ENCODE measurements at places on chromosomes 3 and 15.
A peak's percentile ranks its signal among the peaks of the same experiment; 100 is the strongest.

- no peak for DNase-seq
Measured at GRCh38 chr15:35698966-35699575, 153.1 kb upstream of the DPH6 start.

- no peak for DNase-seq
Measured at GRCh38 chr15:64703632-64703959, 71.8 kb downstream of the RBPMS2 start.

DNA sequence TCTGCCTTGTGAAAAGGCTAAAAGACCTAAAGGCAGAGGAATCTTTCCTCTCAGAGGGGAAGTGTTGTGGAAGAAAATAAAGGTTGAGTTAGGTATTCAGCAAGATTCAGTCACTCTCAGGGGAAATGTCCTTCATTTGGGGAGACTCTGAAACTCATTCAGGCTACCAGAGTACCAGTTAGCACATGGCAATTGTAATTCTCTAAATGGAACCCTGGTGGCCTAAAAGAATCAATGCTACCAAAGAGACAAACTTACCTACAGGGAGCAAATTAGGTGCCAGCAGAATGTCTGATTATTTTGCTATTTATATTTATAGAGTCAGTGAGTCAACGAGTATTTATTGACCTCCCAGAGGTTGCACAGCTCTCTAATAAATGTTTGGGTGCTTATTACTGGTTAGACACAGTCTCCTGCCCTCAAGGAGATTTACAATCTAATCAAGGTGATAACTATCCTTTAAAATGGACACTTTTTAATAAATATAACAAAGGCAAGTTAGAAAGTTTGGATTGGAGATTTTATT is 33.9 kb upstream of the CDIN1 start:
- no peak for DNase-seq

GRCh38 chr3:47010111-47010712 is 30.7 kb downstream of the NBEAL2 start:
- no peak for DNase-seq

- DNase-seq: peak; percentile 25
Measured at GRCh38 chr15:48888836-48889235, 10.9 kb downstream of the EID1 start.
